ENCODE measurements at places on chromosomes 4 and X. TPM values are rescaled to one million over a fixed set of nuclear protein-coding genes. Genes with fewer than 3 reads are reported as not detected.

SHISA3 gene
- polyA plus RNA-seq: not detected

IL13RA1 gene
- 51.1 TPM for polyA plus RNA-seq

FGF13 gene
- not detected for polyA plus RNA-seq

PWWP3B gene
- polyA plus RNA-seq: not detected

GPR119 gene
- not detected for polyA plus RNA-seq

CPLX1 gene
- 0.22 TPM for polyA plus RNA-seq

RTL9 gene
- 0.06 TPM for polyA plus RNA-seq

TBCK gene
- polyA plus RNA-seq: 3.6 TPM

MUC7 gene
- polyA plus RNA-seq: not detected

IL13RA2 gene
- not detected for polyA plus RNA-seq

CXXC4 gene
- 0.03 TPM for polyA plus RNA-seq

Measured in A549 (cell line).